Fibroblast of the aortic adventitia (primary cell): ENCODE measurements at places on chromosomes 16 and 17. TPM values are rescaled to one million over a fixed set of nuclear protein-coding genes. Genes with fewer than 3 reads are reported as not detected.
A peak's percentile ranks its signal among the peaks of the same experiment; 100 is the strongest.

Gene KRT38
- not detected in 2 replicates for total RNA-seq

Gene MSI2
- total RNA-seq, result 12.3 and 12.6 TPM in 2 replicates

Gene KRT27
- total RNA-seq, result not detected in 2 replicates

Gene ABI3
- total RNA-seq, result 0.18 TPM in 1 of 2 replicates, not detected in the other

Gene CA5A
- total RNA-seq, result not detected in 2 replicates

Gene BCKDK
- total RNA-seq, result 16.9 and 39.5 TPM in 2 replicates

Gene PITPNM3
- total RNA-seq, result 0.57 and 1.3 TPM in 2 replicates

Gene ITGAL
- not detected in 2 replicates for total RNA-seq

DNA sequence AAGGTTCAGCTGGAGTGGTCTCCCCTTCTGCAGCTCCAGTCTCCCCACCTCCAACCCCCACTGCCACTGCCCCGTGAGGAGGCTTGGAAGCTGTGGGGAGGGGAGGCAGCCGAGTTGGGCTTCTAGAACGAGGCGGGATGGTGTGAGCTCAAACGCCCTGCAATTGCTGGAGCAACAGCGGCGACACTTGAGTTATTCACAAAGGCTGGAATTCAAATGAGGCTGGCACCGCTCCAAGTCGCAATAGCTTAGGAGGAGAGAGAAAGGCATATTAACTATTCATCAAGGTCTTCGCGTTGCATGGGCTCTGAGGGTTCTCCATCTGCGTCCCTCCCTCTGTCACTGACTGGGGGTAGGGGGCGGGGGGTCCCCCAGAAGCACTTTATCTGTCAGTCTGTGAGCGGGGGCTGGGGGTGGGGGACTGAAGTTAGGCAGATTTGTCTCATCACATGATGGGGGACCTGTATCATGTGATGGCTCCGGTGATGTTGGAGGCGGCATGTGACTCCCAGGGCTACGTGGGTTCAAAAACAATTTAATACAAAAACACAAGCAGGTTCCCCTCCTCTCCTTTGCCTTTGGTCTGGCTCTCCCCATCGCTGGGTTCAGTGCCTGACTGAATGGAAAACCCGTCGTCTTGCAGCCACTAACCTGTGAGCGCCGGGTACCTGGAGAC, 70.5 kb downstream of the RBBP6 start:
- peak; percentile 68 for DNase-seq

GRCh38 chr16:56603589-56603988, 4.8 kb upstream of the MT2A start:
- DNase-seq, result peak; percentile 27

- DNase-seq, result peak; percentile 53
These were observed 10.7 kb downstream of the TBX2 start for GRCh38 chr17:61410141-61411010.

DNA sequence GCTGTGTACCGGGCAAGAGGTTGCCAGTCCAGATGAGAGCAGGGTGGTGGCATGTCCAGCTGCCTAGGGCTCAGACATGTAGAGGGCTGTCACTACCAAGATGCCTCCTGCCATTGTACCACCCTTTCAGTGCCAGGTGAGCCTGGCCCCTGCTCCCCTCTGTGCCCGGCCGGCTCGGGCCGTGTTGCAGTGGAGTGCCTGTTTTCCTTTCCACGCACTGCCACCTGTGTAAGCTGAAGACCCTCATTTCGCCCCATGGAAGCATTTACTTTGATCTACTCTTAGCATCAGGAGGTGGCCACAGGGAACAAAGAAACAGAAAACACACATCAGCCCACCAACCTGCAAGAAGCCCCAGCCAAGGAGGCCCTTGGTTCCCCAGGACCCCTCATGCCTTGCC, 4.6 kb upstream of the RBFOX3 start:
- no peak for DNase-seq

- DNase-seq, result no peak
These were observed 221.8 kb downstream of the CDH11 start for GRCh38 chr16:64900019-64900418.

DNA sequence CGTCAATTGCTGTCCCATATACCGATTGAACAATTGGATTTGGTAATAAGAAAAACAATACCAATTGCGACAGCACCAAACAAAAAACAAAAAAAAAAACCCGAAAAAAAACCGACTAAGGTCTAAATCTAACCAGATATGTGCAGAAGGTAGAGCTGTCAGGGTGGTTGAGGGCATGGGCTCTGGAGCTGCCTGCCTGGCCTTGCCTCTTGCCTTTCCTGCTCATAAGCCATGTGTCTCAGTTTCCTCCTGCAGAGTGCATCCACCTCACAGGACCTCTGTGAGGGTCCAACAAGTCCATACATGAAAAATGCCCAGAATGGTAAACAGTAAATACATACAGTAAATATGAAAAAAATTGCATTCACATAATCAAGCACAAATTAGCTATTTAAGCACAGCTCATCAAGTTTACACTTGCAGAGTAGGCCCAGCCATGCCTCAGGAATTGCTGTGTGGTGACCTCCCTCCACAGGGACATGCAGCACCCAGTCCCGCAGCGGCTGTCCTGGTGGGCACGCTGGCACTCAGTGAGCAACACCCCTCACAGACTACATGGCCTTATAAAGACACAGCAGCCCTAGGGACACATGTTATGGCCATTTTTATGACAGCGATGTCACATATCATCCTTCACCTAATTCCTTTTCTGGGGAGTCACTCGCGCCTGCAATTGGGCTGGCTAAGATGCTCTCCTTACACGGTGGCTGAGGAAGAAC, 17.9 kb downstream of the TBC1D28 start:
- no peak for DNase-seq

GRCh38 chr16:67560827-67561342, 1.4 kb upstream of the CTCF start:
- no peak for DNase-seq

DNA sequence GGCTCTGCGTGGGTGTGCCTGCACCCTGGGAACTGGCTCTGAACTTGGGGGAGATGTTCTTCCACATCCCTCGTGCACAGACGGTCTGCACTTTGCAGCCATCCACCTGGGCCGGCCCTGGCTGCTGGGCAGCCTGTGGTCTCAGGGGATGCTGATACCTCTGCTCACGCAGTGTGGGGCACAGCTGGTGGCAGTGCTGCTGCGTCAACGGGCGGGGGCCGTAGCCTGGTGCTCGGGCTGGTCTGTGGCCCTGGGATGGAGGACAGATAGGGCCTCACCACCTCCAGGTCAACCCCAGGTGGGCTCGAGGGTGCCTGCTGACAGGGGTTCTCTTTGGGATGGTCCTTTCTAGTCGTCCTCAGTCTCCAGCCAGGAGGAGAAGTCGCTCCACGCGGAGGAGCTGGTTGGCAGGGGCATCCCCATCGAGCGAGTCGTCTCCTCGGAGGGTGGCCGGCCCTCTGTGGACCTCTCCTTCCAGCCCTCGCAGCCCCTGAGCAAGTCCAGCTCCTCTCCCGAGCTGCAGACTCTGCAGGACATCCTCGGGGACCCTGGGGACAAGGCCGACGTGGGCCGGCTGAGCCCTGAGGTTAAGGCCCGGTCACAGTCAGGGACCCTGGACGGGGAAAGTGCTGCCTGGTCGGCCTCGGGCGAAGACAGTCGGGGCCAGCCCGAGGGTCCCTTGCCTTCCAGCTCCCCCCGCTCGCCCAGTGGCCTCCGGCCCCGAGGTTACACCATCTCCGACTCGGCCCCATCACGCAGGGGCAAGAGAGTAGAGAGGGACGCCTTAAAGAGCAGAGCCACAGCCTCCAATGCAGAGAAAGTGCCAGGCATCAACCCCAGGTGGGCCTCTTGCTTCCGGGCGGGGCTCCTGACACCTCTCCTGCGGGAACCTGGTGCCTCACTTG, 36.3 kb downstream of the TSC2 start:
- no peak for DNase-seq

- DNase-seq, result no peak
These were observed 211.3 kb downstream of the PHKB start for GRCh38 chr16:47672475-47672874.

- peak; percentile 73 for DNase-seq
These were observed 355.3 kb downstream of the TOX3 start for GRCh38 chr16:52191531-52192134.

GRCh38 chr17:82832411-82832810, 7.4 kb downstream of the ZNF750 start:
- no peak for DNase-seq
